ENCODE measurements at places on chromosomes 2 and 18.
A peak's percentile ranks its signal among the peaks of the same experiment; 100 is the strongest.

DNA sequence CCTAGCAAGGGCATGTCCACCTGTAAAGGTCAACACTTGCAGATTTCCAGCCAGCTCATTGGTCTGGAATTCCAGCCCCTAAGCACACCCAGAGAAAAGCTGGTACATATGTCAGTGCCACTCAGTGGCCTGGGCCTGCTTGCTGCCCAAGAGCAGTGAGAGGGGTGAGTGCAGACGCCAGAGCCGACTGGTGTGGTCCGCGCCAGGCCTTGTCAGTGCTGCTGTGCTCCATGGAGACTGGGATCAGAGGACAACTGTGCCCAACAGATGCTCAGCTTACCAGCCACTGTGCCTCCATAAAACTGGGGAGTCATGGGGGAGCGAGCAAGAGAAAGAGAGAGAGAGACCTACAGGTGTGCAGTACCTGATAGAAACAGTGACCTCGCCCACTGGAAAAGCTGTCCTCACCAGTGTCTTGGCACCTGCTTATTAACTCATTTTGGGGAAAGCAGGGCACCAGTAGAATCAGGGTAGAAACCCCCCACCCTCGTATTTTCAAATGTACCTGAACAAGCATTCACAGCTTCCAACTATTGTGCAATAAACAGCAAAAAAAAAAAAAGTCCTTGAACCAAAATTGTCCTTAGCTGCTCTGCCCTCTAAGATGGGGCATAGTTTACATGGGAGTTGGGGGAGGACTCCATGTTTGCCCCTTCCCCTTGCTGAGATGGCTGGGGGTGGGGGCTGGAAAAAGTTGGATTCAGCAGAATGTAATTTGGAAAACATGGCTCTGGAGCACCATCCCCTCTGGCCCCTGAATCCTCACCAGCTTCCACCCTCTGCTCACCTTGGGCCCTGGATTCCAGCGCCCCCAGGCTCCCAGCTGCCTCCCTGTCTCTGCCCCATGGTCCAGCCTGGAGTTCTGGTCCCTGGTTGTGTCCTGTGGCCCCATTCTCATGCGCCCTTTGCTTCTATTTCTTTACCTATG is 1.4 kb upstream of the SP140L start:
- no peak for DNase-seq

DNA sequence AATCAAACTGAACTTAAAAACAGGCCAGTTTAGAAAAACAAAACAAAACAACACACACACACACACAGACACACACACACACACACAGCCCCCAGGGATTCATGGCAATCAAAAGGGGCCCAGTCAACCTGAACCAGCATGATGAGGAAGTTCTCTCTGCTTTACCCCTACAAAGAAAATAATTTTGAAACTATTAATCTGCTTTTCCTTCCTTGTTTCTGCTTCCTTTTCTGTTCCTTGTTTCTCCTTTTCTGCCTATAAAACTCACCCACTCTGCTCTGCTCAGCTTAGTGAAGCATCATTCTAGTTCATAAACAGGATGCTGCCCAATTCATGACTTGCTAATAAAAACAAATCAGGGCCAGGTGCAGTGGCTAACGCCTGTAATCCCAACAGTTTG is 203.1 kb downstream of the RAB3GAP1 start:
- no peak for DNase-seq

DNA sequence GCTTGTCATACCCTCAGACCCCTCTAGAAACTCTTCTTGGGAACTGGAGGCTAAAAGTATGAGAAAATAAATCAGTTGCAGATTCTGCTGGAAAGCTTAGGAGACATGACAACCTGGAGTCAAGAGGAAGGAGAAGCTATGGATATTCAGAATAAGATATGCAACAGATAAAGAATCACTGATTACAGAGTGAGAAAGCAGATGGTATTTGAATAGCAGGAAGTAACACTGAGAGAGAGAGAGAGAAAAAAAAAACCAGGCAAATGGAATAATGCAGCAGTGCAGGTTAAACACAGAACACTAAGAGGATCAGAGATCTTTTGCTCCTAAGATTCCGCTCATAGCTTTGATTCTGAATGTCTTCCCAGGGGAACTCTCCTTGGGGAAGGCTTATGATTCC is 1284.1 kb upstream of the NXPH2 start:
- DNase-seq = no peak

DNA sequence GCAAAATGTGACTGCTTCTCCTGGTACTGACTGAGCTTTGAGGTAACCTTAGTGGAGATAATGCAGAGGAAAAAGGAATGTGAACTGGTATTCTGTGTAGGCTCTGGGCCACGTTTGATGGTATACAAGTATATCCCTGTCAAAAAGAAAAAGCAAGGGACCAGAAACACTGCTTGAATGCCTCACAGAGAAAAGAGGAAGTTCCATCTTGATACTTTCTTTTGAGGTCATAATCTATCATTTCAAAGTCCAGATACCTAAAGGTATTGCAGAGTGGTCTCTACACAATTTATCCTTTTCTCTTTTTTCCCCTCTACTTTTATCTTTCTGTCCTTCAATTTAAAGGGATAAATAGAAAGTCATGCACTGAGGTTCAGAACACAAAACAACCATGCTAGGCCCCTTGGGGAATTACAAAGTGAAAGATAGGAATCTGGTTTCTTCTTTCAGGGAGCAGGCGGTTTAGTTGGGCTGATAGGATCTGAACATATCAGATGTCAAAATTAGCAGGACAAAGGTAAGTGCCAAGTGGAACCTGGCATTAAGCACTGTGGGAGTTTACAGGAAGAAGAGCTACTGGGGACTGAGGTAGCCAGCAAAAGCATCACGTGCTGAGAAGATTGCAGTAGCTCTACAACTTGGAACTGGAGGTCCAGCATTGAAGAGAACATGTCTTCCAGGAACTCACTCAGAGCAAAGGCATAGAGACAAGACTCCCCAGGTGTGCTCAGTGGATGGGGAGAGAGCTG is 121.2 kb downstream of the LYPD6 start:
- no peak for DNase-seq

GRCh38 chr18:21303895-21304294 is 61.9 kb downstream of the GREB1L start:
- no peak for DNase-seq

- no peak for DNase-seq
These were observed 31.9 kb downstream of the SMAD7 start for GRCh38 chr18:48918660-48919456.

DNA sequence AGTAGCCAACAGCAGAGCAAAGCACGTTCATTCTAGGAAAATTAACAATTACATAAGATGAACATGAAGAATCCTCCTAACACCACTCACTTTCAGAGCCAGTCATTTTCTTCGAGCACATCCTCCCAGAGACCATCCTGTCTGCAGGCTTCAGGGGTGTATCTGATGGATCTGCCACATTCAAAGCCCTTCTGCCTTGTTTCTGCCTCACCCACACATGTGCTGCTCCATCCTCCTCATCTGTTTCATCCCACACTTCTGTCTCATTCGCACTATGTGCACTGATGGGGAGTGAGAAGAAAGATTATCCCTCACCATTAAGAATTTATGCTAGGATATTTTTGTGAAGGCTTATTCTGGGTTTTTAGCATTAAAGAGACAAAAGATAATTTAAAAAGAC is 287.9 kb upstream of the PKDCC start:
- no peak for DNase-seq

DNA sequence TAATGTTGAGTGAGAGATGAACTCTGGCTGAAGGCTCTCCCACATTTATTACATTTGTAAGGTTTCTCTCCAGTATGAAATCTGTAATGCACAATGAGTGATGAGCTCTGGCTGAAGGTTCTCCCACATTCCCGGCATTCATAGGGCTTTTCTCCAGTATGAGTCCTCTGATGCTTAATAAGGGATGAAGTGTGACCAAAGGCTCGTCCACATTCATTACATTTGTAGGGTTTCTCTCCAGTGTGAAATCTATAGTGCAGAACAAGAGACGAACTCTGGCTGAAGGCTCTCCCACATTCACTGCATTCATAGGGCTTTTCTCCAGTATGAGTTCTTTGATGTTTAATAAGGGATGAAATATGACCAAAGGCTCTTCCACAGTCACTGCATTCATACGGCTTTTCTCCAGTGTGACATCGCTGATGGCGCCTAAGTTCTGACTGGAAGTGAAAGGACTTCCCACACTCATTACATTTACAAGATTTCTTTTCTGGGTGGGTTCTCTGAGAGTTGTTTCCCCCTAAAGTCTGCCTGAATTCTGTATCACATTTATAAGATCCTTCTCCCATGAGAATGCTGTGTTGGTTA is 10.2 kb downstream of the ZNF514 start:
- DNase-seq = no peak

DNA sequence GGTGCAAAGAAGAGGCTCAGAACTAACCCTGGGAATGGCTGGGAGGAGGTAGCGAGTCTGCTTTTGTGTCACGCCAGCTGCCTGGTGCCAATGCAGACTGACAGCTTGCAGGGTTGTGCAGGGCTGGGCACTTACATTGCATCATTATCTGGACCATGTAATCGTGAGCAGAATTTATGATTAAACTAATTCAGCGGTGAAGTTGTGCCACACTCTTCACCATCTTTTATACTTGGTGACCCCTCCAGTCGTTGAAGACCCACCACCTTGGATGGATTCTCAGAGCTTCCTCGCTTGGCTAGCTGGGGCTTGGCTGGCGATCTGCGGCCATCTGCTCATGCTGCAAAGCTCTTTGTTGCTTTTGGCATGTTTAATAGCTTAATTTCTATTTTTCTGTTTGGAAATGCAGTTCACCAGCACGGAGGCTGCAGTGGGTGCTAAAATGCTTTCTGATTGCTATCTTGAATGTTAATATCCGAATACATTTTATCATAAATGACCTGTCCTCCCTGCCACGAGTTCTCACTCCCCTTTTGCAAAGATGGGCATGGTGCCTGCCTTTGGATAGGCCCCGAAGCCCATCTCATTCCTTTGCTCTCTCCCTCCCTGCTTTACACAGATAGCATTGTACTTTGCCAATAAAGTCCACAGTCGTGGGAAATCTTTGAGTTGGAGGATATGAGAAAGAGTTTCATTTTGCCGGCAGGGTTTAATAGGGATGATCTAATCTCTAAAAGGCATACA is 188.2 kb downstream of the PRKCE start:
- no peak for DNase-seq

DNA sequence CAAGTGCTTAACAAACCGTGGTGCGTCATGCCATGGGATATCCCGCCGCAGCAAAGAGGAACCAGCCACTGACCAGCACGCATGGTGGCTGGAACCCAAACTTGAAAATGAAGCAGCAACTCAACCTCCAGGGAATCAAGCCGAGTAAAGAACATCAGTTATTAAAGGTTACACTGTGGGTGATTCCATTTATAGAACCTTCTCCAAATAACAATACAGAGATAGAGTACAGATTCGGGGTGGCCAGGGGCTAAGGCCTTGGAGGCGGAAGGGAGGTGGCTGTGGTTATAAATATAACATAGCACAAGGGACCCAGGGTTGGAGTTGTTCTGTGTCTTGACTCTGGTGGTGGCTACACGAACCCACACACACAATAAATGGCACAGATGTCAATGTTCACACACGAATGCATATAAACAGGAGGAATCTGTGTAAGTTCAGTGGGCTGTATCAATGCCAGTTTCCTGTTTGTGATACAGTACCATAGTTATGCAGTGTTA is 123.1 kb downstream of the EIPR1 start:
- DNase-seq = no peak

DNA sequence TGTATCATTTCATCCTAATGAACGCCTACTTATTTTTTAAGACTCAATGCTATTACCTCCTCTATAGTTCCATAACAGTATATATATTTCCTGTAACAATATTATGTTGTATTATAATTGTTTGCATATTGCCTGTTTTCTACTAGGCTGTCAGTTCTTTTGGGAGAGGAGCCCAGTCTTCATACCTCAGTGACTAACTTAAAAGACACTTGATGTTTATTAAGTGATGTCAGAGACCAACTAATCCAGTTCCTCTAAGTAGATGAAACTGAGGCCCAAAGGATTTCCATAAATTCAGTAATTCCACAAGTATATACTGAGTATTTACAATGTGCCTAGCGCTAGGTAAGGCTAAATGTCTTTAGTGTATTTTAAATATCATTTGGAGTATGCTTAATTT is 48.9 kb upstream of the AAK1 start:
- DNase-seq = no peak

DNA sequence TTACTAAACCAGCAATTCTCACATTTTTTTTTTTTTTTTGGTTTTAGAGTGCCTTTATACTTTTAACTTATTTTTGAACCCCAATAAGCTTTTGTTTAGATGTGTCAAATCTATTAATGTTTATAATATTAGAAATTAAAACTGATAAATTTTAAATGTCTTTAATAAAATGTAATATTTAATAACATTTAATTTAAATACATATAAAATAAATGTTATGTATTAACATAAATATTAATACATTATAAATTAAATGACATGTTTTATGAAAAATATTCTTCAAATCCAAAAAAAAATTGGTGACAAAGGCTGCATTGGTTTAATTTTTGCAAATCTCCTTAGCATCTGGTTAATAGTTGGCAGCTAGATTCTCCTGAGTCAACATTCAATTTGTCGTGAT is 163.7 kb downstream of the PRPF40A start:
- no peak for DNase-seq

GRCh38 chr2:28231110-28231631 is 161.5 kb upstream of the FOSL2 start:
- DNase-seq = peak; percentile 72

GRCh38 chr2:74658516-74658915 is 4.5 kb downstream of the SEMA4F start:
- no peak for DNase-seq

DNA sequence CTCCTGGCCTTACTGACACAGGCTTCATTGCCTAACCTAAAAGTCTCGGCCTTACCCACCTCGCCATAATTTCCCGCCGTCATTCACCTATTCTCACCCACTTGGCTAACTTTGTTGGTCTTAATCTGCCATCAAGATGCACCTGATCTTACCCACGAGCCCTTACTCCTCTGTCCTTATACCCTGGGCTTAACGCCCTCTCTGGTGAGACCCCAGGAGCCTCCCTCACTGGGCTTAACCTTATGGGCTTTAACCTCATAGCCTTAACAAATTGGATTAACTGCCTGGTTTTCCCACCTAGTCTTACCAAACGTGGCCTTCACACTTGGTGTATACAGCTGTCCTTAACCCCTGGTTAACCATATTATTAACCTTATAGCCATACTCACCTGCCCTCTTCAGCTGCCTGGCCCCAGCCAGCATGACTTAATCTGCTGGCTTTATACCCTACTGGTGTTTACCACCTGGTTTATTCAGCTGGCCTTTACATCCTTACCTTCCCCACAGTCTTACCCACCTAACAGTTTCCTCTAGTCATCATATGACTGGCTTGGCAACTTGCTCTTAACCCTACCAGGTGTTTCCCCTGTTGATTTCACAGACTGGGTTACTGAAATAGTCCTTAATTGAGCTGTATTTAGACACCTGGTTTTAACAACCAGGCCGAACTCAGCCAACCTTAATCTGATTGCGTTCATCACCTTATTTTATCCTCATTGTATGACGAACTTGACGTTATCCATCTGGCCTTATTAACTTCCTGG is 132.0 kb upstream of the ZSWIM2 start:
- no peak for DNase-seq

GRCh38 chr18:25701821-25702220 is 349.9 kb upstream of the ZNF521 start:
- no peak for DNase-seq

- no peak for DNase-seq
These were observed 523.3 kb upstream of the SYT4 start for GRCh38 chr18:43800584-43800983.

Measured in RCC 7860 (cell line).